Breast epithelium (tissue), 4 donors: ENCODE measurements at places on chromosomes 12 and 14. TPM values are rescaled to one million over a fixed set of nuclear protein-coding genes. Genes with fewer than 3 reads are reported as not detected.

Gene LRTM2
- total RNA-seq: not detected

Gene MYH6
- total RNA-seq: not detected

Gene SERPINA12
- total RNA-seq: not detected

GRCh38 chr12:93097417-93097816 lies 168.3 kb upstream of the EEA1 start:
- no peak for DNase-seq
- no peaks in the 10 kb centered on the region for H3K27me3 ChIP-seq
- no peak overlapping the region for H3K27ac ChIP-seq
- H3K4me3 ChIP-seq: no peak overlapping the region
- no peaks in the 10 kb centered on the region for H3K4me1 ChIP-seq
- no peaks in the 10 kb centered on the region for H3K36me3 ChIP-seq

DNA sequence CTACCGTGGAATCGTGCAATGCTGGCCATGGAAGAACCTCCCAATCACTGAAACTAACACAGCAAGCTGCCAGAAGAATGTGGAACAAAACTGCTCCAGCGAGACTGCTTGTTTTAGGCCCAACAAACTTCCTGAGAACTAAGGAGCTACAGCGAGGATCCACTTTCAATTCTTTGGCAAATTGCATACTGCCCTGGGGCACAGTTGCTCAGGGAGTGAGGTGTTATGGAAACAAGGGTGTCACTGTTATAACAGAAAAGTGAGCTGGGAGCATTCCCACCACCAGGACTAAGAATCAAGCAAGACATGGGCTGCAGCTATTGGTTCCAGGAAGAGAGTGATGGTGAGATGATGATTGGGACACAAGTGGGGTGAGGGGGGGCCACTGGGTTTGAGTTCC lies 1606.1 kb upstream of the FLRT2 start:
- no peak for DNase-seq

GRCh38 chr12:12864243-12864642 lies 27.1 kb upstream of the GPRC5A start:
- H3K27me3 ChIP-seq: no peaks in the 10 kb centered on the region
- no peak overlapping the region for H3K27ac ChIP-seq
- H3K4me3 ChIP-seq: no peak overlapping the region
- no peaks in the 10 kb centered on the region for H3K4me1 ChIP-seq
- no peaks in the 10 kb centered on the region for H3K36me3 ChIP-seq
- DNase-seq: no peak

DNA sequence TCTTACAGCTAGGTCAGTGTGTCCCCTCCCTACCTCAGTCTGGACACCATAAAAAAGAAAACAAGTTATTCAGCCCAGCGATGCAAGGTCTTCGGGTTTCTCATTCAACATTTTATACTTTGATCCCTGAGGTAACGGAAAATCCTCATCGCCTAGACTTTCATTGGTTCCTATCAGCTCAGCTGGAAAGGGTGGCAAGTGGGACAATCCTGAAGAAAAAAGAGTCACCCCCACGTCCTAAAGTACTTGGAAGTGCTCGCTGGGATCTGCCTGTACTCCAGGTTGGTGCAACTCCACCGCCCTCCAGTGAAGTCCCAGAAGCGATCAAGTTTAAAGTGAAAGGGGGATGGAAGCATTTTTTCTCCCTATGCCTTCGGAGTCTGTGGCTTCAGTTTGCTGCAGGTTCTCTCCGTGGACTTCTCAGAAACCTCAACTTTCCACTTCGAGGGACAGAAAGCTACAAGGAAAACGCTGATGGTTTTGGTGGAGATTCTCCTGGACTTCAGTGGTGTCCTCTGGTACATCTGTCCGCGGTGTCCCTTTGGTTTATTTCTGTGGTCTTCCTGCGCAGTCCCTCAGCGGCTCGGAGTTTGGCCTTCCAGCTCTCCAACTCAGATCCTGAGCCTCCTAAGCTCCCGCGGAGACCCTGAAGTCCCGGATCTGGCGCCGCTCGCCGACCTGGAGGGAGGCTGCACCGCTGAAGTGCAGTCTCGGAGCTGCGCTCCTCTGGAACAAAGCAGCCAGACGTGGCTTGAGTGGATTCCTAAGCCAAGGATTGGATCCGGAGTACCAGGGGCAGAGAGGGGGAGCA lies 1.8 kb upstream of the LRFN5 start:
- H3K4me1 ChIP-seq: peaks cover 6% of the 10 kb centered on the region
- DNase-seq: peak; percentile 51
- no peaks in the 10 kb centered on the region for H3K36me3 ChIP-seq
- peaks cover 50% of the 10 kb centered on the region for H3K27me3 ChIP-seq
- H3K4me3 ChIP-seq: peak overlapping the region; percentile 55
- H3K27ac ChIP-seq: peak overlapping the region; percentile 57

DNA sequence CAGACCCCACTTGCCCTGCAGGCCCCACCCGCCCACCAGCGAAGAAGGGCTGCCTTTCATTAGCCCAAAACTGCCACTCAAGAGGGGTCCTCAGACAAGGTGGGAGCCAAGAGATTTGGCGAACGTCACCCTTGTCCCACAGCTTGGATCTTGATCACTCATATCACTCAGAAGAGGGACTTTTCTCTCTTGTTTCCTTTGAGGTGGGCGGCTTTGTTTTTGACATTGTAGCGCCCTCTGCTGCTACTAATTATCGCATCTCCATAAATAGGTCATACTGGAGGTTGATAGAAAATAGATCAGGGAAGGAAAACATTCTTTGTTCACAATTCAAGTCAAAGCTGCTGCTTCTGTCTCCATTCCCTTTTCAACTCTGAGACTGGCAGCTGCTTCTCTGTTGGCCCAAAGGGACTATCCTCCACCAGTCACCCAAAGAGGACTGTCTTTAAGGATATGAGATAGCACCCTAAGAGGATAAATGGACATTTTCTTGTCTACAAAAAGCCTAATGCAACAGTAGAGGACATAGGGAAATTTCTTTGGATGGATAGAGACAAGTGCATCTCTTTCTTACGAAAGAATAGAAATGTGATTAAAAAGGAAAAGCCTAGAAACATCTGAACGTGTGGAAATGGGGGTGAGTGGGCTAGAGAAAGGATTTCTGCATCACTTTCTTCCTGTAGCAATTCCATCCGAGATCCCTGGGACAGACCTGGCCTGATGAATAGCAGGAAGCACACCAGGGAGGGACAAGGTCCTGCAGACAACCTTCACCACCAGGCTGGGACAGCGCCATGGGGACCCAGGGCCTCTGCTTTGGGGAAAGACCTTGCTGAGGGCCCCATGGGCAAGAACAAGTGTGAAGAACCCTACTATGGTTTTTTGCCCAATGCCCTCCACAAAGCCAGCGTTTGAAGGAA lies 115.8 kb downstream of the DAD1 start:
- no peaks in the 10 kb centered on the region for H3K36me3 ChIP-seq
- no peaks in the 10 kb centered on the region for H3K27me3 ChIP-seq
- H3K27ac ChIP-seq: no peak overlapping the region
- no peaks in the 10 kb centered on the region for H3K4me1 ChIP-seq

Gene KLRB1
- total RNA-seq: 0.66 TPM

Gene WASHC4
- total RNA-seq: 88.2 TPM

GRCh38 chr12:101064721-101065120 lies 145.3 kb downstream of the SLC5A8 start:
- DNase-seq: no peak
- H3K27ac ChIP-seq: no peak overlapping the region
- no peak overlapping the region for H3K4me3 ChIP-seq
- no peaks in the 10 kb centered on the region for H3K36me3 ChIP-seq
- H3K4me1 ChIP-seq: no peaks in the 10 kb centered on the region

Gene P2RX2
- total RNA-seq: not detected

Gene SDSL
- 4.9 TPM for total RNA-seq

Gene STRN3
- total RNA-seq: 43.5 TPM

- no peaks in the 10 kb centered on the region for H3K4me1 ChIP-seq
- DNase-seq: no peak
- no peaks in the 10 kb centered on the region for H3K36me3 ChIP-seq
- H3K27ac ChIP-seq: no peak overlapping the region
Measured at GRCh38 chr14:33642080-33642479, 308.8 kb downstream of the EGLN3 start.

DNA sequence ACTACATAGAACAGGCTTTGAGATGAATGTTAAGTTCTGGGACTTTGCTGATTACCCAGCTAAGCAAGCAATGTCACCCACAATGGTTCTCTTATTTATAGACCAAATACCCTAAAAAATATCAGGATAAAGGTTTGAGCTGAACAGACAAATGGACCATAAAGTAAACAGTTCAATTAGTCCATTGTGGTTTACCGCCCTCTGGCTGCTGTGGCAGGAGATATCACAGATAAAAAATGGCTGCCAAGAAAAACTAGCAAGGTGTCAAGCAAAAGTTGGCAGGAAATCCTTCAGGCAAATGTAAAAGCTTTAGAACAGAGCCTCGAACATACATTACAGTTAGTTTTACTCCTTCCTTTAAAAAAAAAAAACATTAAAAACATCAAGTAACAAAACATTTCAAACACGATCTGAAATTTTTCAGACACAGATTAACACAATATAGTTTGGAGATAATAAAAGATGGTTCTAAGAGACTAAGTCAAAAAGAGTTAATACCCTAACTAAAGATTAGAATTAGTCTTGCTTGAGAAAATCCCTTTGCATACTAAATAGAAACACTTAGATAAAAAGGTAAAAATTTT lies 41.3 kb downstream of the MED13L start:
- H3K27me3 ChIP-seq: no peaks in the 10 kb centered on the region
- no peak overlapping the region for H3K27ac ChIP-seq
- H3K4me3 ChIP-seq: no peak overlapping the region
- DNase-seq: peak; percentile 37
- H3K36me3 ChIP-seq: no peaks in the 10 kb centered on the region

DNA sequence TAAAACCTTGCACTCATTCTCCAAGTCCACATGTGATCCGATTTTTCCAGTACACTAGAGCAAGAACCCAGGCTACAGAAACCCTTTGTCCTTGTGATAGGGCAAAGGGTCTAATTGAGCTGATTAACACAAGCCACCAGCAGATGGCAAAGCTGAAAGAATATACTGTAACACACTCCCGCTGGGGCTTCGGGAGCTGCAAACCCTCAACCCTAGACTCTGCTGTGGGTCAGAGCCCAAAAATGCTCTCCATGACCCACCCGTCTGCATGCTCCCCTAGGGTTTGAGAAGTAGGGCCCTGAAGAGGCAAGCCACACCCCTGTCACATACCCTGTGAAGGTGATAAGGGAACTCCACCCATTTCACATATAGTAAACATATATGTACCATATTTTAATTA lies 33.6 kb upstream of the PCNX1 start:
- no peak overlapping the region for H3K27ac ChIP-seq
- DNase-seq: no peak
- H3K4me3 ChIP-seq: no peak overlapping the region
- no peaks in the 10 kb centered on the region for H3K27me3 ChIP-seq
- no peaks in the 10 kb centered on the region for H3K36me3 ChIP-seq

GRCh38 chr14:104687601-104688504 lies 1.6 kb upstream of the INF2 start:
- peak overlapping the region; percentile 83 for H3K4me3 ChIP-seq
- peak; percentile 88 for DNase-seq
- no peaks in the 10 kb centered on the region for H3K27me3 ChIP-seq
